ENCODE measurements at places on chromosomes 11 and 22.

GRCh38 chr11:89536926-89537325 is 45.8 kb upstream of the NOX4 start:
- no peak for DNase-seq

GRCh38 chr11:76217653-76218160 is 11.4 kb upstream of the WNT11 start:
- DNase-seq = no peak

DNA sequence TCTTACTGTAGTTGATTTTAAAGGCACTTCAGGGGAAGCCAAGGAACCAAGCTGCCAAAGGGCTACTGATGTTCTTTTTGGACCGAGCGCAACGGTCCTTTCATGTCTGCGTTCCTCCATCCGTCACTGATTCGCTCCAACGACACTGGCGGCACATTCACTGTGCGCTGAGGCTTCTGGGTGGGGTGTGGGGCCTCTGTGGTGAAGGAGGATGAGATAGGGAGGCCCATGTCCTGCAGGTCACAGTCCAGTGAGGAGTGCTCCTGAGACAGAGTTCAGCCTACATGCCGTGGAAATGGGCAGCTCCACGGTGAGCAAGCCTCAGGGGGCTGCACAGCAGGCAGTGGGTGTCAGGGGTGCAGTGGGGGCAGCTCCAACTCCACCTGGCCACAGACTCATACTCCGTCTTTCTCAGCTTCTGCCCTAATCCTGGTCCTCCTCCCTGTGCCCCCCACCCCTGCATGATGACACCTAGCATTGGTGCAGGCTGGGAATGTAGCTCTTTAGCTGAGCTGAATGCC is 87.8 kb upstream of the SHANK2 start:
- peak; percentile 50 for DNase-seq

DNA sequence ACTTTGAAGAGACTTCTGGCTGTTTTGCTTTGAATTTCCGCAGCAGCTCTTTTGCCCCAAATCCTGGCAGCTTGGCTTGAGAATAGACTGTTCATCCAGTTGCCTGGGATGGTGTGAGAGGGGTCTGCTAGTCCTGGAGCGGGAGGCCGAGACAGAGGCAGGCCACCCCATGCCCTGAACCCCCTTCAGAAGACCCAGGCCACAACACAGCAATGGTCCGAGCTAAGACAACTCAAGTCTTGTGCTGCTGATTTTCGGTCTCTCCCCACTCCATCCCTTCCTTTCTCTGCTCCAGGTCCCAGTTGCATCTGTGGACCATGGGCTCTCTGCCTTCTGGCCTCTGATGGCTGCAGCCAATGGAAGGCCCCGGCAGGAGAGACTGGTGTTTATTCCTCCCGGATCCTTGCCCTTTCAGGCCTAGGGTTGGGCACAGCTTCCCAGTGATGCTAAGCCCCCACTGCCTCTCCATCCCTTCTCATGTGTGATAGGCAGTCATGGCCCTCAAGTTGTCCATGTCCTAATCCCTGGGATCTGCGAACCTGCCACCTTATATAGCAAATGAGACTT is 31.9 kb upstream of the TP53I11 start:
- no peak for DNase-seq

DNA sequence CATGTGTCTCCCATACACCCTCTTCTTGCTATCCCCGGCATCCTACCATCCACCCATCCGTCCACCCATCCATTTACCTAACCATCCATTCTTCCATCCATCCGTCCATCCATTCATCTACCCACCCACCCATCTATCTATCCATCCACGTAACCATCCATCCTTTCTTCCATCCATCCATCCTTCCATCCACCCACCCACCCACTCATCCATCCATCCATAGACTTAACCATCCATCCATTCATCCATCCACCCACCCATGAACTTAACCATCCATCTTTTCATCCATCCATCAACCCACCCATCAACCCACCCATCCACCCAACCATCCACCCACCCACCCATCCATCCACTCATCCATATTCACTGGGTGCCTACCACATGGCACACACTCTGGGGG is 10.6 kb upstream of the CDC42EP2 start:
- no peak for DNase-seq

GRCh38 chr11:68128682-68129327 is 7.6 kb upstream of the CHKA start:
- DNase-seq = no peak

- no peak for DNase-seq
Measured at GRCh38 chr11:119782739-119783072, 53.7 kb upstream of the NECTIN1 start.

DNA sequence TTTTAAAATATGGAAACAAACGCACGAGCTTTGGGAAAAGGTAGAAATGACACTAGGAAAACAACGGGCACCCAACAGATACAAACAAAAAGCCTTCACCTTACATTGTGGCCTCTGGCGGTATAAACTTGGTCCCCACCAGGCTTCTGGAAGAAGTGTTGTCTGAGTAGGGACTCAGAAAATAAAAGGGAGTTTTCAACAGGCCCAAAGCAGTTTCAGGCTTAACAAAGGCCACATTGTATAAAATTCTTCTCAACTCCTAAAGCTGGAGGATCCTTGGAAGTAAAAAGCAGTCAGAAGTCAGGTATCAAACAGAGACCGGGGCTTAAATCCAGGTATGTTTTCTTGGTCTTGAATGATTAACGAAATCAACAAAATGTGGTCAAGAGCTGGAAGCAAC is 61.0 kb downstream of the LARGE1 start:
- no peak for DNase-seq

- DNase-seq = no peak
Measured at GRCh38 chr11:126588630-126589491, 233.4 kb downstream of the ST3GAL4 start.

DNA sequence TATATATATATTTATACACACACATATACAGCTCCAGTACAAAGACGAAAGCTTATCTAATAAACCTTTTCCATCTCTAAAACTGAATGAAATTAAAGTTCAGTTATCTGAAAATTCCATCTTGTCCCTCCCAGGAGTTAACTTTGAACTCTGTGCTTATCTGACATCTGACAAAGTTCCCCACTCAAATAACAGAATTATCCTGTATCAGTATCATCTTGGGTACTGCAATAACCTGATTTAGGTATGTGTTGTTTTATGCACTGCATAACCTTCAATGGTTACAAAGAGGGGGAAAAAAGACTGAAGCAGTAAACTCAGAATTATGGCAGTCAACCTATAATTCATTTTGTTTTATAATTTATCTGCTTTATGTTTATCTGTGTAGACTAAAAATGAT is 96.6 kb downstream of the SGSM3 start:
- no peak for DNase-seq

GRCh38 chr11:3109434-3109833 is 52.2 kb upstream of the CARS1 start:
- DNase-seq = no peak

- peak; percentile 91 for DNase-seq
Measured at GRCh38 chr11:47766509-47767227, 473 bp downstream of the FNBP4 start.
